Natural killer cell (primary cell): ENCODE measurements at places on chromosomes 7 and 10. TPM values are rescaled to one million over a fixed set of nuclear protein-coding genes. Genes with fewer than 3 reads are reported as not detected.

GRCh38 chr7:142337054-142338001, 79.5 kb upstream of the PRSS58 start:
- H3K27me3 ChIP-seq = no peaks in the 10 kb centered on the region
- no peak overlapping the region for H3K27ac ChIP-seq
- no peak overlapping the region for H3K4me3 ChIP-seq
- no peak for DNase-seq

DNA sequence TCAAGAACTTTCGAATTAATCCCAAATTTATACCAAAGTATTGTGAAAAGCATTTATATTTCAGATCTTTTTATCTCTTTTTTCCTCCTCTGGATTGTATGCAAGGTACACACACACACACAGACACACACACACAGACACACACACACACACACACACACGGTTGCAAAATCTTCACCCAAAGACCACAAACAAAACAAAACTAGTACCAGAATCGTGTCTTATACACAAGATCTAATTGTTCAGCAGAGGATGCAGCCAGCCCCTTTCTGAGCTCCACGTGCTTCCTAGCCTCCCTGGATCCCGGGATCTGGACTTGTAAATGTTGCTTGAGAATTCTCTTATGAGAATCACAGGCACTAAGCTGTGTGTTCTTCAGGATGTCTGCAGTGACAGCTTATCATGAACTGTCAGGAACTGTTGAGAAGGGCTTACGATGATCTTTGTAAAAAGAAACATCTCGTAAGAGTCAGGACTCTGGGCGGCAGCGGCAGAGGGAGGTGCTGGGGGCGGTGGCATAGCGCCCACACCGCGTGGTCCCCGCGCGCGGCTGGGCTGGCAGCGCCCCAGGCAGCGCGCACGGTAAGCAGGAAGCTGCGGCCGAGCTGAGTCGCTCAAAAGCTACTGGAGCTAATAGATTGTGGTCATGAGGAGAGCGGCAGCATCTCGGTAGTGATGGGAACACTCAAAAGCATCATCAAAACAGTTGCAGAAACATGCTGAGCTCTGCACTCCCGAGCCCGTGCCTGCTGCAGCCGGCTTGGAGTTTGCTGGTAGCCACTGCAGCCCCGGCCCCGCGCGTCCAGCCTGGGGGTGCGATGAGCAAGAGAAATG, 277.6 kb downstream of the GATA3 start:
- no peaks in the 10 kb centered on the region for H3K27me3 ChIP-seq
- H3K27ac ChIP-seq = peak overlapping the region; percentile 91
- peak; percentile 84 for DNase-seq
- H3K4me3 ChIP-seq = peak overlapping the region; percentile 52
- no peaks in the 10 kb centered on the region for H3K36me3 ChIP-seq

DNA sequence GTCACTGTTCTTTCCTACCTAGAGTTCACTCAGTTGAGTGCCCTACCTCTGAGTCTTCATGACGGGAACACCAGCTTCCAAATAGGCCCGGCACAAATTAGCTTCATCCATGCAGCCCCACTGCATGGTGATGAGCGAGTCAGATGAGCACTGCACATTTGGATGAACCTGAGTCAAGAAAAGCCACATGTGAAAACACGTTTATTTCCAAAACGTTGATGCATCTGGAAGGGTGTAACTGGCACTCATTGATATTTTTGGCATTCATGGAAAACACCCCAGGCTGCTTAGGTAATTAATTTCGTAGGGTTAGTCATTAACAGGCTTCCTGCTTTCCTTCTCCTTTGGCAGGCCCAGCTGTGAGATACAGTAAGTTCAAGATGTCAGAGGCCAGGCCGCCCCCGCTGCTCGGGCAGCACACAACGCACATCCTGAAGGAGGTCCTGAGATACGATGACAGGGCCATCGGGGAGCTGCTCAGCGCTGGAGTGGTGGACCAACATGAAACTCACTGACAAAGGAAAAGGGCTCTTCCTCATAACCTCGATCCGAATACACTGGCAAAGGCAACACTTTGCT, 725.2 kb downstream of the SUGCT start:
- no peaks in the 10 kb centered on the region for H3K27me3 ChIP-seq
- H3K4me1 ChIP-seq = no peaks in the 10 kb centered on the region
- no peak overlapping the region for H3K4me3 ChIP-seq
- H3K36me3 ChIP-seq = no peaks in the 10 kb centered on the region
- H3K27ac ChIP-seq = no peak overlapping the region

GRCh38 chr7:103466814-103467213, 20.8 kb upstream of the SLC26A5 start:
- DNase-seq = no peak
- no peak overlapping the region for H3K27ac ChIP-seq
- no peak overlapping the region for H3K4me3 ChIP-seq
- no peaks in the 10 kb centered on the region for H3K4me1 ChIP-seq

DNA sequence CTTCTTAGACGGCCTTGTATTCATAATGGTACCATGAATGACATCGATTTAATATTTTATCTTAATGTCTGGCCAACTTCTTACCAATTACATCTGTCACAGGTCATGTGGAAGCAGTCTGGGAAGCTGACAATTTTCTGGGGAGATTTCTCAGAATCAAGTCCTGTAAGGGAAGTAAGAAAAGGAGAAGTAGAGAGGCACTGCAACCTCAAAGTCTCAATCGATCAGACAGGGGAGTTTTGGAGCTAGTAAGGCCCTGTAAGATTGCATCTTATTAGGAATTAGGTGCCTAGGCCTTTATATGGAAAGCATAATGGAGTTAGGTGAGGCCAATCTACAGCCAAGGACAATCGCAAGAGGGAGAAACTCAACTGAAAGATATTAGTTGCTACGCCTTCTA, 694.6 kb upstream of the SORCS1 start:
- no peak overlapping the region for H3K27ac ChIP-seq
- H3K36me3 ChIP-seq = no peaks in the 10 kb centered on the region
- H3K4me3 ChIP-seq = no peak overlapping the region

GRCh38 chr7:131604841-131605279, 48.4 kb upstream of the PODXL start:
- H3K4me3 ChIP-seq = no peak overlapping the region
- H3K4me1 ChIP-seq = peaks cover 26% of the 10 kb centered on the region
- no peaks in the 10 kb centered on the region for H3K36me3 ChIP-seq

DNA sequence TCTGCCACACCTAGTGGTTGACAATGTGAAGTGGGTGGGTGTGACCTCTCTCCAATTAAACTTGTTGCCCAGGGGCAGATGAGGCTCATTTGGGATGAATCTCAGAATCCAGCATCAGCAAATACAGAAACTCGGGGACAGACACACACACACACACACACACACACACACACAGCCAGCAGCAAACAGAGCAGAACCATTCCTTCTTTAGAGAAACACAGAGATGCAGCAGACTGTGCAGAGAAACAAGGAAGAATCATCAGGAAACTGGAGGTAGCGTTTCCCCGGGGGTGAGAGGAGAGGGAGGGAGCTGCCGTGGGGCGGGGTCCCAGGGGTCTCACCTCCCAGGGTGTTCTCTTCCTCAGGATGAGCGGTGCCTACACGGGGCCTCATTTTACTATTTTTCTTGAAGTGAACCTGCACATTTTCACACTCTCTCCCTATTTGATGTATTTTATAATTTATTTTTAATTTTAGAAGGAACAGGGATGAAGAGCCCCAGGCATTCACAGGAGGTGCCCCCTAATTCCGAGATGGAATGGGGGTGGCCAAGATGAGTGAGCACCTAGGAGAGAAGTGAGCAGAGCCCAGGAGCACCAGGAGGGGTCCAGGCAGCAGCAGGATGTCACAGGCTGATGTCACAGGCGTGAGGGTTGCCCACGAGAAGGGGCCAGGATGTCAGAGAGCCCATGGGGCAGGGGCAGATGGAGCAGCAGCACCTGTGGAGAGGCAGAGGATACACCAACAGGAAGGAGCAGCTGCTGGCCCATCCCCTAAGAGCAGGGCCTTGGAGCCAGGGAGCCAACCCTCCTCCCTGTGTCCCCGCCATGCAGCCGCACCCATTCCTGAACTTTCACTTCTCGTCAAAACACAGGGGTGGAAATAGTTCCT, 85.3 kb upstream of the PPP2R2D start:
- DNase-seq = no peak
- no peaks in the 10 kb centered on the region for H3K27me3 ChIP-seq
- no peaks in the 10 kb centered on the region for H3K36me3 ChIP-seq
- no peak overlapping the region for H3K4me3 ChIP-seq

GRCh38 chr10:33631991-33632390, 297.5 kb upstream of the NRP1 start:
- no peak overlapping the region for H3K4me3 ChIP-seq
- H3K27ac ChIP-seq = no peak overlapping the region
- H3K36me3 ChIP-seq = no peaks in the 10 kb centered on the region
- H3K27me3 ChIP-seq = no peaks in the 10 kb centered on the region

DNA sequence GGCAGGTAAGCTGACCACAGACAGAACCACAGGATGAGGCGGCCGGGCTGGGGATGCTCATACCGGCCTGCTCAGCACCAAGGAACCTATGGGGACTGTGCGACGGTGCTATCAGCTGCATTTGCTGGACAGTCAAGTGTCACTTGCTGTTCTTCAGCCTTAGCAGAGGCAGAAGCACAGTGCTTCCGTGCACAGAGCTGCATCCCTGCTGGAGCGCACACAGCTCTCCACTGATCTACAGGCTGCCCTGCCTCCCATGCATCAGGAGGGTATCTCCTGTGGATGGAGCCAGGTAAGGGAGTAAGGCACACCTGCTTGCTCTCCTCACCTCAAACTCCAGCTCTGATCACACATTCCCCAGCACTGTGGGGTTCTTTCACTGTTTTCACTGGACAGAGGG, 97.5 kb downstream of the TNS3 start:
- H3K36me3 ChIP-seq = no peaks in the 10 kb centered on the region
- H3K4me1 ChIP-seq = peaks cover 18% of the 10 kb centered on the region
- H3K27me3 ChIP-seq = no peaks in the 10 kb centered on the region
- H3K27ac ChIP-seq = no peak overlapping the region

DNA sequence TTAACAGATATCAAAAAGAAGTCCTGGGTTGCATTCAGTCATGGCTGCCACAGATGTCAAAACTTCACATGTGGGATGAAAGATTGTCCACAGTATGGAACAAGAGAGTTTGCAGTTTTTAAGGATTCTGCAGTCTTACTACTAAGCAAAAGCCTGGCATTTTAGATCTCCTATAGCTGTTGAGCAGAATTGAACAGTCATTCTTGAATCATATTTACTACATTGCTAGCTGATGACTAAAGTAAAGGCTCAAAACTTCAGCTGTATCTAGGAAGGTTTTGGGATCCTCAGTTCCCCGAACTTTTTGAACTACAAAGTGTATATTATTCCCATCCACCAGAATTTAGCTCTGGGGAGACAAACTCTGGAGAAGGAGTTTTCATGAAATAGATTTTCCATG, 31.0 kb downstream of the BET1 start:
- no peaks in the 10 kb centered on the region for H3K36me3 ChIP-seq
- H3K4me1 ChIP-seq = no peaks in the 10 kb centered on the region
- no peak overlapping the region for H3K4me3 ChIP-seq
- H3K27me3 ChIP-seq = no peaks in the 10 kb centered on the region
- no peak overlapping the region for H3K27ac ChIP-seq
- DNase-seq = no peak

DNA sequence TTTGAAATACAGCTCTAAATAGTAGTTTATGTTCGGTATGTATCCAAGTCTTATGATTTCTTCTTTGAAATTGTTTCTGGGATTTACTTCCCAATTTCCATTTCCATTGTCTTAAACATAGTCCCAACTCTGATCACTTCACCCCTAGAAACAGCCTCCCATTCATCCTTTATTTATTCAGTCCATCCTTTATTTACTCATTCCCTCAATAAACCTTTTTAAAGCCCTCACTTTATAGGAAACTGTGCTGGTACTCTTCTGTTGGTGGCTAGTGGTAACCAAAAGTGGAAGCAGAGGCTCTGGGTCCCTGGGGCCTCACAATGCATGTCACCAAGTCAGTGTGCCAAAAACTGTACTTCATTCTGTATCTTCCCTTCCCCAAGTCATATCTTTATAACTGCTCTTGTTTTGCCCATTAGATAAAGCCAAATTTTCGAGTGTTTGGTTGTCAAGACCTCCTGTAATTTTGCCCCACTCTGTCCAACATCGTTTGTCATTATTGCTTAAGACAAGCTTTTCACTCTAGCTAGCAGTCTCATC, 3.9 kb upstream of the EPC1 start:
- H3K36me3 ChIP-seq = no peaks in the 10 kb centered on the region
- H3K4me3 ChIP-seq = no peak overlapping the region
- DNase-seq = no peak
- H3K4me1 ChIP-seq = peaks cover 11% of the 10 kb centered on the region
- no peaks in the 10 kb centered on the region for H3K27me3 ChIP-seq

DNA sequence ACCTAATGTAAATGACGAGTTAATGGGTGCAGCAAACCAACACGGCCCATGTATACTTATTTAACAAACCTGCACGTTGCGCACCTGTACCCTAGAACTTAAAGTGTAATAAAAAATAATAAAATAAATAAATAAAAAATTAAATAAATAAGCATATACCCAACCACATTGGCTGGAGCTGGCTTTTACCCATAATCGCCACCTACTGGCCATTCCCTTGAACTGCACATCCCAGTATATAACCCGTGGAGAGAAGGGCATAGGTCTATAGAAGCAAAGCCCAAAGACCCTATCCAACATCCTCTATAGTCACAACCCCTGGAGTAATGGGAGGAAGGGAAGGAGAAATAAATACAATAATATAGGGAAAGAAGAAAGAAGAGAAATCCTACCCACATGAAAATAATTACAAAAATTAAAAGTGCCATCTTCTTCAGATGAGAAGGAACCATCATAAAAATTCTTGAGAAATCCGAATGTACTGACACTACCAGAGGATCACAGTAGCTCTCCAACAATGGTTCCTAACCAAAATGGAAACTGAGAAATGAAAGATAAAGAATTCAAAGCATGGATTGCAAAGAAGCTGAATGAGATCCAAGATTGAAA, 65.6 kb downstream of the TWIST1 start:
- no peaks in the 10 kb centered on the region for H3K27me3 ChIP-seq
- H3K27ac ChIP-seq = no peak overlapping the region
- no peaks in the 10 kb centered on the region for H3K4me1 ChIP-seq
- H3K36me3 ChIP-seq = no peaks in the 10 kb centered on the region
- peak; percentile 48 for DNase-seq
- no peak overlapping the region for H3K4me3 ChIP-seq

GRCh38 chr10:131009791-131010190, 301.7 kb downstream of the TCERG1L start:
- H3K4me3 ChIP-seq = no peak overlapping the region
- H3K27me3 ChIP-seq = no peaks in the 10 kb centered on the region
- no peak for DNase-seq
- H3K4me1 ChIP-seq = no peaks in the 10 kb centered on the region
- H3K27ac ChIP-seq = no peak overlapping the region

DNA sequence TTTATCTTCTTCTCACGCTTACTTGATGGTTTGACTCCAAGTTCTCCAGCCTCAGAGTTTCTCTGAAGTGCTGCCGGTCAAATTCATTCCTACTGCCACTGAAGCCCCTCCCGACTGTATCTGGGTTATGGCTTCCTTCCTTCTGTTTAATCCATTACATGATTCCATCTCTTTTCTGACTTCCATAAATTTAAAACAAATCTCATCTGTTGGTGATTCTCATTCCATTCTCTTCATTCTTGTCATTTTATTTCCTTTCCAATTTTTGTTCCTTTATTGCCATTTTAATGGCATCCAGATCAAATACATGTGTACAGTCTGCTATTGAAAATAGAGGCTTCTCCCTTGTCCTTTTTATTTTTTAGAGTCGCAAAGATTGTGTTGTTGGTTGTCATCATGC, 25.4 kb upstream of the HIBADH start:
- H3K27me3 ChIP-seq = peaks cover 2% of the 10 kb centered on the region
- no peaks in the 10 kb centered on the region for H3K36me3 ChIP-seq
- H3K4me3 ChIP-seq = no peak overlapping the region

- no peak overlapping the region for H3K27ac ChIP-seq
- H3K4me1 ChIP-seq = no peaks in the 10 kb centered on the region
- no peak overlapping the region for H3K4me3 ChIP-seq
- H3K36me3 ChIP-seq = no peaks in the 10 kb centered on the region
- DNase-seq = no peak
Measured at GRCh38 chr7:25795824-25796235, 356.2 kb upstream of the NFE2L3 start.

Gene IKZF1
- 294 TPM for total RNA-seq

Gene DGKI
- not detected for total RNA-seq
